Myocyte (in vitro differentiated cells): ENCODE measurements at places on chromosomes 1 and 21. TPM values are rescaled to one million over a fixed set of nuclear protein-coding genes. Genes with fewer than 3 reads are reported as not detected.

Gene F13B
- total RNA-seq, result not detected in 2 replicates

Gene CDCA8
- 0.05 and 0.26 TPM in 2 replicates for total RNA-seq

Gene HJV
- total RNA-seq, result 184 and 334 TPM in 2 replicates

Gene GCSAML
- not detected in 2 replicates for total RNA-seq

Gene RIPPLY3
- not detected in 2 replicates for total RNA-seq

Gene RNU1-1
- not detected in 2 replicates for total RNA-seq

Gene AJAP1
- not detected in 2 replicates for total RNA-seq

Gene AMY1B
- not detected in 2 replicates for total RNA-seq

Gene S100A8
- not detected in 2 replicates for total RNA-seq

Gene CENPF
- 2.8 and 3.7 TPM in 2 replicates for total RNA-seq

Gene DNAJC6
- total RNA-seq, result 3.0 and 6.6 TPM in 2 replicates
